ENCODE measurements at places on chromosomes 5 and 9. TPM values are rescaled to one million over a fixed set of nuclear protein-coding genes. Genes with fewer than 3 reads are reported as not detected.

The SLC1A3 gene
- 36.9 TPM for total RNA-seq

The JAKMIP2 gene
- 6.2 TPM for total RNA-seq

The CDC25C gene
- 0.67 TPM for total RNA-seq

- DNase-seq: no peak
- H3K36me3 ChIP-seq: no peaks in the 10 kb centered on the region
- H3K27ac ChIP-seq: no peak overlapping the region
- H3K4me1 ChIP-seq: peaks cover 7% of the 10 kb centered on the region
Observed at GRCh38 chr9:124805186-124805585, 28.3 kb downstream of the OLFML2A start.

- no peak overlapping the region for H3K27ac ChIP-seq
- no peak for DNase-seq
- no peaks in the 10 kb centered on the region for H3K4me1 ChIP-seq
- H3K27me3 ChIP-seq: no peaks in the 10 kb centered on the region
- no peak overlapping the region for H3K4me3 ChIP-seq
Observed at GRCh38 chr5:77218263-77218662, 7.8 kb downstream of the PDE8B start.

- no peak for DNase-seq
- H3K27me3 ChIP-seq: no peaks in the 10 kb centered on the region
- H3K4me1 ChIP-seq: peaks cover 23% of the 10 kb centered on the region
- no peak overlapping the region for H3K27ac ChIP-seq
- H3K4me3 ChIP-seq: no peak overlapping the region
Observed at GRCh38 chr9:100087218-100087617, 11.6 kb downstream of the ERP44 start.

DNA sequence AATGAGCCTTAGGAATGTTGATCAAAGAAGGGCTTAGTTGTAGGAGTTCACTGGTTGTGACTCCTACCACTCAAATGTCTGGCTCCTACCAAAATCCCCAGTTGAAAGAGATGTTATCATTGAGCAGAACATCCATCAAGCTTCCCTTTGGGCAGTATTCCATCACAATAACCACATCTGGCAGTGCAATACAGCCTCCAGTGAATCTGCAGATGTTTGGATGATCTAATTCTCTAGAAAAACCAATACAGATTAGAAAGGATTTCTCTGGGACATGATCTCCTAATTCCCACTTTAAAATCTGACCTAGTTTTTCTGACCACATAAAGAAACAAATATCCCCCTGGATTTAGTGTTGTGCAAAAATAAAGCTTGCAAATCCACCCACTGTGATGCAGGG, 81.6 kb downstream of the TMEM215 start:
- H3K4me3 ChIP-seq: no peak overlapping the region
- H3K27me3 ChIP-seq: no peaks in the 10 kb centered on the region
- no peaks in the 10 kb centered on the region for H3K4me1 ChIP-seq
- no peaks in the 10 kb centered on the region for H3K36me3 ChIP-seq
- H3K27ac ChIP-seq: no peak overlapping the region

- no peak overlapping the region for H3K4me3 ChIP-seq
- H3K27me3 ChIP-seq: no peaks in the 10 kb centered on the region
- H3K27ac ChIP-seq: no peak overlapping the region
- H3K4me1 ChIP-seq: no peaks in the 10 kb centered on the region
- H3K36me3 ChIP-seq: no peaks in the 10 kb centered on the region
- DNase-seq: no peak
Observed at GRCh38 chr9:13942695-13943094, 371.2 kb downstream of the NFIB start.

GRCh38 chr5:142222866-142223558, 101.8 kb downstream of the SPRY4 start:
- H3K27ac ChIP-seq: no peak overlapping the region
- H3K36me3 ChIP-seq: no peaks in the 10 kb centered on the region
- peaks cover 39% of the 10 kb centered on the region for H3K4me1 ChIP-seq
- no peak for DNase-seq
- no peaks in the 10 kb centered on the region for H3K27me3 ChIP-seq

GRCh38 chr5:41637869-41638268, 127.5 kb upstream of the PLCXD3 start:
- no peak for DNase-seq
- no peak overlapping the region for H3K27ac ChIP-seq
- H3K4me1 ChIP-seq: no peaks in the 10 kb centered on the region
- no peaks in the 10 kb centered on the region for H3K36me3 ChIP-seq
